Activated CD8-positive, alpha-beta T cell treated with anti-CD3 and anti-CD28 coated beads for 36 hours (primary cell): ENCODE measurements at places on chromosomes 4 and X. TPM values are rescaled to one million over a fixed set of nuclear protein-coding genes. Genes with fewer than 3 reads are reported as not detected.

DNA sequence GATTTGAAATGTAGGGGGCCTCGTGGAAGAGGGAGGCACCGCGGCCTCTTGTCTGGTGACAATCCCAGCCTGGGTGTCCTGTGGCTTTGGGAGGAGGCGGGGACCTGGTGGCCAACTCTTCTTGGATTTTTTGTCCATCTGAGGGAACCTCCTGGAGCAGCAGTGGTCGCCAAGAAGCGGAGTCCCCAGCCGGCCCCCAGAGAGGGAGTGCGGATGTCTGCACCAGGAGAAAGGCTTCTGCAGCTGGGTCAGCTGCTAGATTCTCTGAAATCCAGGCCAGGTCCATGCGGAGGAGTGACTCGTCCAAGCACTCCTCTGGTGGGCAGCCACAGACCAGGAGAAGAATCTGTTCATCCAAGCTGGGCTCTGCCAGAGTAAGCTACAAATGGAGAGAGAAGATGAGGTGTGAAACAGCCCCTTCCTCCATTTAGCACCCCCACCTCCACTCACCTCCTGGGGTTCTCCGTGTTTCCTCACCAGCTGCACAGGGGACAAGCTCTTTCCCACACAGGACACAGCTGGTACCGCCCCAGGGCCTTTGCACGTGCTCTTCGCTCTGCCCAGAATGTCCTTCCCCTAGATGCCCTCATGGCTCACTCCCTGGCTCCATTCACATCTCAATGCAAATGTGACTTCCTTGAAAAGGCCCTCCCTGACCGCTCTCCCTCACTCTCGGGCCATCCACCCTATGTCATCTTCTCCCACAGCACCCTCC, 27.6 kb downstream of the C4orf50 start:
- H3K4me3 ChIP-seq: no peak overlapping the region
- no peak overlapping the region for H3K27ac ChIP-seq
- H3K36me3 ChIP-seq: no peaks in the 10 kb centered on the region
- H3K4me1 ChIP-seq: no peaks in the 10 kb centered on the region
- DNase-seq: no peak
- H3K27me3 ChIP-seq: peaks cover 2% of the 10 kb centered on the region

DNA sequence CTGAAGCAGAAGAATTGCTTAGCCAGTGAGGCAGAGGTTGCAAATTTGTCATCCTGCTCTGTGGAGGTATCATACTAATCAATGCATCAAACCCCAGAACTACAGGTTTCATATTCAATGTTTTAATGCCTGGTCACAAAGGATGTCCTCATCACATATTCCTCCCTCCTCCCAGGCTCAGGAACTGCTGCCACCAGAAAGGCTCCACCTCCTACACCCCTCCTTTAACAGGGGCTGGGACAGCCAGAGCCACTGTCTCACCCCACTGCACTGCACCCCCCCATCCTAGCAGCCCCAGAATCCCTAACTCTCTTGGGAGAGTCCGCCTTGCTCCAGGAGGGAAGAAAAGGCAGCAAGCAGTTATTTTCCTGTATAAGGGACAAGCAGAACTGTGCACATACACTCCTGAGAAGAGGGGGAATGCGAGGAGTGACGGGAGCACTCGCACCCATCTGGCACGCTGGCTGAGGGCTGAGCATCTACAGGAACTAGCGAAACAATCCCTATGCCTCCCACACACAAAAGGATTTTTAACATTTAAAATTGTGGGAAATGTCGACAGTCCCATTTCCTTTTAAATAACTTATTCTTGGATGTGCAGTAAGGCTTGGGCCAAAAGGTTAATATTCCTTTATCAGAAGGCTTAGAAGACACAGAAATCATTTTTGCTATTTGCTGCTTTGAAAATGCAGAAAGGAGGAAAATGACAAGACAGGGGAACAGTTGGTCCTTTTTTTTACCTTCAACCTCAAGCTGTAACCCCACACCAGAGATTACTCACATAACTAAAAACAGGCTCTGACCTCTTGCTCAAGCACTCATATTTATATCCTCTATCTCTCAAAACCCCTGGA, 27.8 kb downstream of the CD99L2 start:
- no peak overlapping the region for H3K27ac ChIP-seq
- H3K36me3 ChIP-seq: peaks cover 18% of the 10 kb centered on the region
- H3K27me3 ChIP-seq: no peaks in the 10 kb centered on the region
- H3K4me1 ChIP-seq: peaks cover 50% of the 10 kb centered on the region
- DNase-seq: no peak
- H3K4me3 ChIP-seq: no peak overlapping the region

DNA sequence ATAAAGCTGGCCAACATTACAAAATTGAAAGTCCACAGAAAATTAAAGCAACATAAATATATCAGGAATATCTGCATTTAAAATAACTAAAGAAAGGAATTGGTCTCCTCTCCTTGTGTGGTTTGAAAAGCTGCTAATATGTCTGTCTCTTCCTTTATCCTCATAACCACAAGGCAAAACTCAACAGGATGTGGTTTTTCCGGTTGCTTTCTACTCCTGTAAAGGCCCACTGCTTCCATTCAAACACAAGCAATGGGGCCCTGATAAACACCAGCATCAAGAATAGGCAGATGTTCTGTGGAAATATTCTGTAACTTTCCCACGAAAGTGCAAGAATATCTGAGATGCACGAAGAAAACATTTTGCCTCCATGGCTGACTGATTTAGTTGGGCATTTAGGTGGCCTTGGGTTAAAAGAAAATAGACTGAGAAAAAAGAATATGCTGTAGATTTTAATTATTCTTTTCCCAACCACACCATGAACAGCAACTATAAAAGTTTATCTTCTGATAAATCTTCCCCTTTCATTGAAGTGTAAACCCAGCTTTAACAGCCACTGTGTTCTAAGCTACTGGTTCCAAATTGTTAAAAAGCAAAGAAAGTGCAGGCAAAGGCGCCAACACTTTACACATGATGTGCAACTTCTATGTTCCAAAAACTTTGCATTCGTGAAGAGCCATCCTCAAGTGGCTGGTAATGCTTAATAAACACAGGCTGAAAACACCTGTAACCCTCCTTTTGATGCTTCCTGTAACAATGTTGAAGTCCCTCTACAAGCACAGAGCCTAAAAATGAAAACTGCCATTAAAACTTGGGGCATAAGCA, 50.5 kb upstream of the NDST3 start:
- H3K27ac ChIP-seq: no peak overlapping the region
- DNase-seq: no peak
- H3K27me3 ChIP-seq: no peaks in the 10 kb centered on the region
- no peak overlapping the region for H3K4me3 ChIP-seq
- H3K36me3 ChIP-seq: no peaks in the 10 kb centered on the region
- no peaks in the 10 kb centered on the region for H3K4me1 ChIP-seq

GRCh38 chr4:151876381-151876988, 115.7 kb upstream of the GATB start:
- no peak overlapping the region for H3K4me3 ChIP-seq
- no peaks in the 10 kb centered on the region for H3K36me3 ChIP-seq
- no peak for DNase-seq
- no peak overlapping the region for H3K27ac ChIP-seq
- peaks cover 5% of the 10 kb centered on the region for H3K4me1 ChIP-seq

- H3K4me1 ChIP-seq: no peaks in the 10 kb centered on the region
- H3K4me3 ChIP-seq: no peak overlapping the region
- no peaks in the 10 kb centered on the region for H3K36me3 ChIP-seq
- DNase-seq: no peak
- no peak overlapping the region for H3K27ac ChIP-seq
Measured at GRCh38 chr4:3807822-3808496, 41.8 kb downstream of the ADRA2C start.

DNA sequence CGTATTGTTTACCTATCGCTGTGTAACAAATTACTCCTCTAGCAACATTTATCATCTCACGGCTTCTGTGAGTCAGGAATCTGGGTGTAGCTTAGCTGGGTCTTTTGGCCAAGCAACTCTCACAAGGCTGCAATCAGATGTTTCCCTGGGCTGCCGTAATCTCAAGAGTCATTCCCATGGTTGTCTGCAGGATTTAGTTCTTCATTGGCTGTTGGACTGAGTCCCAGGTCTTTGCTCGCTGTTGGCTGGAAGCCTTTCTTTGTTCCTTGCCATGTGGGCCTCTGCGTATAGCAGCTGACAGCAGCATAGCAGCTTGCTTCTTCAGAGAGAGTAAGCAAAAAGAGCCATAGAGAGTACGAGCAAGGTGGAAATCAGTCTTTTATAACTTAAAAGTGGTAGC, 16.8 kb downstream of the POLR2B start:
- no peak overlapping the region for H3K27ac ChIP-seq
- H3K4me3 ChIP-seq: no peak overlapping the region
- no peak for DNase-seq
- H3K27me3 ChIP-seq: no peaks in the 10 kb centered on the region
- H3K36me3 ChIP-seq: peaks cover 62% of the 10 kb centered on the region
- peaks cover 21% of the 10 kb centered on the region for H3K4me1 ChIP-seq

DNA sequence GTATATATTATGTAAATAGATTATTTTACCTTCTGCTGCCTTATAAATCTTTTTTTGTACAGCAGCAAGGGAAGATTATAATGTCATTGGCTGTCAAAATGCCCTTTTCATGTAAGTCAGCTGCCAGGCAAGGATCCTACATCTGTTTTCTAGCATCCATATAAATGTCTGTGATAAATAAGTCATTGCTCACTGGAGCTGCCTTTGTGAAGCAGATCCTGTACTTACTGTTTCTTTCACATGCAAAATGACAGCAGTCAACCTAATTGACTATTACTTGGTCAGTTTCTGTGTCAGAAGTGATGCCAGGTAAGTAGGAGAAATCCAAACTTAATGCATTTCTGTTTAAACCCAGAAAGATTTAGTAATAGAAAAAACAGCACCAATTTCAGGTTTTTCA, 620.7 kb downstream of the RPA4 start:
- no peaks in the 10 kb centered on the region for H3K27me3 ChIP-seq
- H3K4me1 ChIP-seq: no peaks in the 10 kb centered on the region
- no peak overlapping the region for H3K27ac ChIP-seq

ITM2A gene
- 70.5 TPM for total RNA-seq

FGF13 gene
- not detected for total RNA-seq

CNGA1 gene
- total RNA-seq: not detected

PAK3 gene
- 0.18 TPM for total RNA-seq

PIN4 gene
- 6.4 TPM for total RNA-seq
